ENCODE measurements at places on chromosomes 5 and 9. TPM values are rescaled to one million over a fixed set of nuclear protein-coding genes. Genes with fewer than 3 reads are reported as not detected.

DNA sequence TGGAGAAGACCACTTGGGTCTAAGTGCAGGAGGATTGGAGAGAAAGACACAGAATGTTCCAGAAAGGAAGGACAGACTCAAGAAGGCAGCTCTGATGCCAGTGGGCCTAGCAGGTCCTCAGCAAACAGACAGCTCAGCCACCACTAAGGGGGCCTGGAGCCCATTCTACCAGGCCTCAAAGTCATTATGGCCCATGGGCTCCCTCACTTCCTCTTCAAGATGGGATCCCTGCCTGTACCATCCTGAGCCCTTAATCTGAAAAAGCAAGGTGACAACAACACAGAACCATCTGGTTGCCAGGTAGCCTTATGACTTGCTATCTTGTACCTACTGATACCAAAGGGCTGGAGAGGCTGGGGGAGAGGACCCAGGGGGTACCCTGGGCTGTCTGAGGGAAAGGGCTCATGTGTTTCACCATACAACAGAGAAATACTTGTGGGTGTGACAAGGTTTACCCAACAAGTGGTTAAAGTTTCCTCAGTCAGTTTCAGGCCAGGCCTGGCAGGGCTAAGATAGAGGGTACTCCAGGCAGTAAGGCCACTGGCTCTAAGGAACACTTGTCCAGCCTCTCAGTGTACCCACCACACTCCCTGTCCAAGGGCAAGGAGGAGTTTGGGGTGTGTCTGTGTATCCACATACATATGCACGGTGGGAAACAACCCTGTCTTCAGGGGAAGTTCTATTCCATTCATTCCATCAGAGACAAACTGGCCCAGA is 30.7 kb downstream of the TCF7 start:
- no peak overlapping the region for H3K4me3 ChIP-seq
- H3K4me1 ChIP-seq: peaks cover 19% of the 10 kb centered on the region
- no peak overlapping the region for H3K27ac ChIP-seq
- H3K36me3 ChIP-seq: peaks cover 73% of the 10 kb centered on the region
- H3K27me3 ChIP-seq: no peaks in the 10 kb centered on the region
- DNase-seq: no peak

The LHX3 gene
- total RNA-seq: 0.22 TPM

DNA sequence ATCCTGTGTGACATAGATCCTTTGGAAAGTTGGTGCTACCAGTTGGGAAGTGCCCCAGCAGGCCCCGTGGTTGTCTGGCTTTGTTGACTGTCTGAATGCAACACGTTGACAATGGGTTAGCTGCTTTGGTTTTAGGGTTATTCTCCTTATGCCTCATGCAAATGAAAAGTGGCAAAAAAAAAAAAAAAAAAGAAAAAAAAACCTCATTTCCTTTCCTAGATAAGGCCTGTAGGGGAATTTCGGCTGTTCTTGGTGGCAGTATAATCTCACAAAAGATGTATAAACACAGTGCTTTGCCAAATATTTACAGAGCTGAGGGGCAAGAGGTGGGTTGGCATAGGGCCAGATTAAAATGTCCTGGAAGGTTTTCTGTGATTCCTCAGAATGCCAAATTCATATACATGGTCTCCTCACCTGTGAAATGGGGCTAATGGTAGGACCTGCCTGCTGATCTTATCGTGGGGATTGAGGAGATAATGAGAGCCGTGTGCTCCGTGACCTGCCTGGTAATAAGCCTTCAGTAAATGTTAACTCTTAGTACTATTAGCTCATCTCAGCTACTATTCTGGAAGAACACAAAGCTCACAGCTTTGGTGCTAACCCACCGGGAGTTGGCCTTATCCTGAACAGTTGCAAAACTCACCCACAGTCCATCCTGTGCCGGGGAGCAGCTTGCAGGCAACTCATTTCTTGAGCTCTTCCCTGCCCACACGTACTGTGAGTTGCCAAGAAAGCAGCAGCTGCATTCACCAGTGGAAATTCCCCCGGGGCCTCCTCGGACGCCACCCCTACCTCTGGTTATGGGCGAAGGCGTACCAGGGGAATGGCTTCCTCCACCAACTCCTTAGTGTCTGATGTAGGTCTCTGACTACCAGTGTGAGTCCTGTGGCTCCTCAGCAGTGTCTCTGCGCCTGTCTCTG is 220.3 kb downstream of the NR3C1 start:
- H3K4me1 ChIP-seq: peaks cover 20% of the 10 kb centered on the region
- no peak for DNase-seq
- H3K36me3 ChIP-seq: peaks cover 4% of the 10 kb centered on the region
- H3K27ac ChIP-seq: no peak overlapping the region

- no peak overlapping the region for H3K27ac ChIP-seq
- no peak overlapping the region for H3K4me3 ChIP-seq
- peaks cover 29% of the 10 kb centered on the region for H3K36me3 ChIP-seq
- H3K4me1 ChIP-seq: no peaks in the 10 kb centered on the region
These were observed 103.1 kb downstream of the SERINC5 start for GRCh38 chr5:80152778-80153177.

DNA sequence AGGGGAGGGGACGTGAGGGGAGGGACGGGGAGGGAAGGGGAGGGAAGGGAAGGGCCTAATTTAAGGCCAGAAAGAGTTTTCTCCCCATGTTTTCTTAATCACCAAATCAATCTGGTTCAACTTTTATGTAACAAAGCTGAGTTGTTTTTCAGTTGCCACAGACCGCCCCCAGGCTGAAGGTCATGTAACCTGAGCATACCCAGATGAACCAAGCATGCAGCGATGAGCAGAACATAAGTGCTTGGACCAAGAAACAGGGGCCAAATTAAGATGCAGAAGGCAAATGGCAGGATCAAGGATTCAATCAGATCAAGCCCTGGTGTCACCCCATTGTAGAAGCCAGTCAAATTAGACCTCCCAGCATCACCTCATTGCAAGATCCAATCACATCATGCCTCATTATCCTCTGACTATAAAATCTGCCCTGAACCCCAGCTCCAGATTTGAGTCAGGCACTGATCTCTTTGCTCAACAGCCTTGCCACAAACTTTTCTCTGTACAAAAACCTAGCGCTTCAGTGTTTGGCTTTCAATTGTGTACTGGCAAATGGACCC is 113.5 kb upstream of the TNPO1 start:
- no peaks in the 10 kb centered on the region for H3K4me1 ChIP-seq
- no peaks in the 10 kb centered on the region for H3K27me3 ChIP-seq
- no peak overlapping the region for H3K4me3 ChIP-seq
- no peaks in the 10 kb centered on the region for H3K36me3 ChIP-seq
- DNase-seq: peak; percentile 12

DNA sequence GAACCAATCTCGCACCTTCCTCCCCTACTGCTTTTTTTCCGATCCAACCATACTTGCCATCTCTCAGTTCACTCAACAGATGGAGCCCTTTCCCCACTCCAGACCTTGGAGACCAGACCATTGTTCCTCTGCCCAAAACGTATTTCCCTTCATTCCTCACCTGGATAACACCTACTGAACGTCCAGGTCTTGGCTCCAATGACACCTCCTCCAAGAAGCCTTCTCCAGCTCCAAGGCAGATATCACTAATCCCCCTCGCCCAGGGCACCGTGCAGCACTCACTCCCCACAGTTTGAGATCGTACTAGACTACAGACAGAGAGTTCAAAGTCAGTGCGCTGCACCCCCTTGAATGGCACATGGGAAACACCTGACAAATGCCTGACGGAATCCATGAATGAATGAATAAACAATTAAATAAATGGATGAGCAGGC is 47.1 kb upstream of the AKNA start:
- no peaks in the 10 kb centered on the region for H3K4me1 ChIP-seq
- H3K4me3 ChIP-seq: no peak overlapping the region
- H3K36me3 ChIP-seq: no peaks in the 10 kb centered on the region
- peak; percentile 61 for DNase-seq
- no peak overlapping the region for H3K27ac ChIP-seq

DNA sequence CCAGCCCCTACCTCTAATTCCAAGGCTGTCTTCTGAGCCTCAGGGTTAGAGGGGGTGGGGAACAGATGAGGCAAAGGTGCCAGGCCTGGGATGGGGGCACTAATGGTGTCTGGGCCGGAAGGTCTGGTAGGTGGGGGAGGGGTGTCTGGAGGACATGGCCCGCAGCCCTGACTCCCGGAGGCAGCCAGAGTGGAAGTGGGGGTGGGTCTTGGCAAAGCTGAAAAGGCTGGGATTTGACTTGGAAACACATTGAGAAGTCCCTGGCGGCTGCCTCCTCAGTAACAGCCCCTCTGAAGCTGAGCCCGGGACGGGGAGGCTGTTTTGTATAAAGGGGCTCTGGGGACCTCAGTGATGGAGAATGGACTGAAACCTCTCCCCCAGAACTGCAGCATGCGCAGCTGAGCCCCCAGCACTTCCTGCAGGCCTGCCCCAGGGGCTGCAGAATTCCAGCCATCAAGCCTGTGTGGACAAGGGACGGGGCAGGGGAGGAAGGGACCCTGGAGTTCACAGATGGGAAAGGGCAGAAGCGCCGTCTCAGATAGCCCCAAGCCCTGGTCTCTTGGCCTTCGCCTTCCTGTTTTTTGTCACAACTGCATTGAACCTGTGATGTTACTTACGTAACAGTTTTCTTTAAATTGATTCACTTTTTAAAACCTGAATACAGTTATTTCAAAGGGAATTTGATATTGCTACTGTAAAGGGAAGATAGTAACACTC is 49.3 kb upstream of the SYNPO start:
- DNase-seq: no peak
- H3K27me3 ChIP-seq: no peaks in the 10 kb centered on the region
- H3K27ac ChIP-seq: no peak overlapping the region
- peaks cover 7% of the 10 kb centered on the region for H3K4me1 ChIP-seq
- H3K4me3 ChIP-seq: no peak overlapping the region

DNA sequence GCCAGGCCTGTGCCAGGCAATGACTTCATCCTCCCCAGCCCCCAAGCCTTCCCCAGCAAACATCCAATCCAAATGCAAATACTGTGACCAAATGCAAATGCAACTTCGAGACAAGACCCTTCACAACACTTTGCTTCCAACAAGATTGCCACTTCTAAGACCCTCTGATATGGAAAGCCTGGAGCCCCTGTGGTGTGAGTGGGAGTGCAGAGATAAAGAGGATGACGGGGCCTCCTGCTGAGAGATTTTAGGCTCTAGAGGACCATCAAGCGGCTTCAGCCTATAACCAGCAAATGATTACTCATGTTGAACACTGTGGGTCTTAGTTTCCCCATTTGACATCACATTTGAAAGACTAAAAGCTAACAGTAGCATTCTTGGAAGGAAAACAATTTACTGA is 46.6 kb upstream of the GABRP start:
- no peak overlapping the region for H3K4me3 ChIP-seq
- H3K27me3 ChIP-seq: peaks cover 16% of the 10 kb centered on the region
- no peak overlapping the region for H3K27ac ChIP-seq
- no peak for DNase-seq
- H3K36me3 ChIP-seq: no peaks in the 10 kb centered on the region
- no peaks in the 10 kb centered on the region for H3K4me1 ChIP-seq

Data from MCF 10A (cell line).